ENCODE measurements at places on chromosomes 6 and 20.

DNA sequence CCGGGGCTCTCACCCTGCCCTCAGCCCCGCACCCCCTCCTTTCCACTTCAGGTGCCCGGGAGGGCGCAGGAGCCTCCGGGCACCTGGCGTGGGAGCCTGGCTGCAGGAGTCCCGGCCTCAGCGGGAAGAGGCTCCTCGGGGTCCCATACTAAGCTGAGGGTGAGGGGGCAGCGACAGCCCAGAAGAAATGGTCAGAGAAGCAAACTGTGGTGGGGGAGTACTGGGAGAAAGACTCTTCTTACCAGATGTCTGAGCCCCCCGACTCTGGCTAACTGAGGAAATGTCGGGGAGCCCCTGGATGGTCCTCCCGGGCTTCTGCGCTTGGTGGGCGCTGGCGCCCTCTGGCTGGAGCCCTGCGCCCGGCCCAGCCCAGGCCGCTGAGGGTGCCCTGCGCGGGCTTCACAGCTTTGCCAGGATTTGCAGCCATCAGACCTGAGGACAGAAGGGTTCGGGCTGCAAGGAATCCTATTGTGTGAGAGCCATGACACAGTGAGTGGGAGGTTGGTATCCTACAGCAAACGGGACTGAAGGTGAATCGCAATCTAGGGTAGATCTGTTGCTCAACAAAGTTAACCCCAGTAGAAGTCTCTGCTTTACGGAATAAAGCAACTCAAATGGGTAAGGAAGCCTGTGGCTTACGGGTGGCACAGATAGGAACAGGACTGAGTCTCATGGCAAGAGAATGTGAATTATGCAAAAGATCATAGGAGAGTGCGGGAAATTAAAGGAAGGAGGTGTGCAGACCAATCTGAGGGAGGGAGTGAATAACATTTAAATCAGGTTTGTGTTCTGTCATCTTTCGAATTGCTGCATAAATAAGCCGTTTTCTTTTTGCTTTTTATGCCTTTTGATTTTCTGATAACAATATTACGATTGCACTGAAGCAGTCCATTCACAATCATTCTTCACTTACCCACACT is 639 bp upstream of the RCAN2 start:
- DNase-seq, result no peak

- DNase-seq, result peak; percentile 72
These were observed 160.1 kb downstream of the ZMYND8 start for GRCh38 chr20:47196091-47197081.

- DNase-seq, result no peak
These were observed 143.8 kb downstream of the UNC5CL start for GRCh38 chr6:40894962-40895799.

GRCh38 chr6:4768815-4769214 is 7.4 kb upstream of the CDYL start:
- no peak for DNase-seq

- DNase-seq, result no peak
These were observed 242.4 kb downstream of the OGFRL1 start for GRCh38 chr6:71531006-71531405.

DNA sequence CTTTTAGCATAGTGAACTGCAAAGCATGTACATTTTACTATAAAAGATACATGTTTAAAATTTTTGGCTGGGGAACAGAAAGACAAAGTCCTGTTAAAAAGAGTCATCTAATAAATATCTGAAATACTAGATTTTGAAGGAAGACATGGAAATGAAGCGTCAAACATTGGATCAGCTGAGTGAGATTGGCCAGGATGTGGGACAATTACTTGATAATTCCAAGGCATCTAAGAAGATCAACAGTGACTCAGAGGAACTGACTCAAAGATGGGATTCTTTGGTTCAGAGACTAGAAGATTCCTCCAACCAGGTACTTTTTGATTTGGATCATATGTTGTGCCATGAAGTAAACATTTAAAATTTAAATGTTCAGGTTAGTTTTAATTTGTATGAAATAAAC is 162.3 kb downstream of the UTRN start:
- DNase-seq, result no peak

- no peak for DNase-seq
These were observed 184.0 kb downstream of the BMP7 start for GRCh38 chr20:57082357-57082945.

- no peak for DNase-seq
These were observed 67.2 kb upstream of the LAMP5 start for GRCh38 chr20:9447182-9447581.

DNA sequence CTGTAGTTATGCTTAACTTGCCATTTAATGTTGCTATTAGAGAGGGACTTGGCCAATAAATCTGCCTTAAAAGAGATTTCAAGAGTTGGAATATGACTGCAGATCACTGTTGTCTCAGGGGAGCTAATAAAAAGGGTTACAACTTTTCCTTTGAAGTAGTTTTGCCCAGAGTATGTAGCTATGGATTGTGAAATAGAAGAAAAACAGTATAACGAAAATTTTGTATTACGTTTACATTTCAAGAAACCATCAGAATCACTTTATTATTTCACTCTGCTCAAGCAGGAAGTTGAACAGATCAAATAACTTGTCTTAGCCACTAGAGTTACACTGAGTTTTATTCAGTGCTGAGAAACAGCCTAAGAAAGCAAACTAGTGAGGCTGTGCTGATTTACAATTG is 3.0 kb upstream of the ZSCAN26 start:
- DNase-seq, result no peak

GRCh38 chr6:156720691-156721685 is 56.2 kb upstream of the ARID1B start:
- no peak for DNase-seq

DNA sequence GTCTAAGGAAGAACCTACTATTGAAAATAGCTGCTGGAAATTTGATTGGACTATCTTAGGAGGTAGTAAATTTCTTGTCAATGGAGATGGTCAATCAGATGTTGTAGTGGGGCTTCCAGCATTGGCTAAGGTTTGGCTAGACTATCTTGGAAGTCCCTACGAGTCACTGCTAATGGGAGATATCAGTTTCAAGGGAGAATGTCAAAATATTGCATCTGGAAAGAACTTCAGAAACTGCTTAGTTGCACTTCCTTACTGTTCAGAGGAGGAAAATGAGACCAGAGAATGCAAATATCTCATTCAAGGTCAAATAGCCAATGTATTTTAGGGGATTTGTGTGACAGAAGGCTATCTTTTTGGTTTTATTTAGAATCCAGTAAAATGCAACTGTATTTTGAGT is 53.5 kb upstream of the CCN2 start:
- DNase-seq, result no peak

GRCh38 chr20:22352019-22352418 is 232.4 kb downstream of the FOXA2 start:
- DNase-seq, result no peak

DNA sequence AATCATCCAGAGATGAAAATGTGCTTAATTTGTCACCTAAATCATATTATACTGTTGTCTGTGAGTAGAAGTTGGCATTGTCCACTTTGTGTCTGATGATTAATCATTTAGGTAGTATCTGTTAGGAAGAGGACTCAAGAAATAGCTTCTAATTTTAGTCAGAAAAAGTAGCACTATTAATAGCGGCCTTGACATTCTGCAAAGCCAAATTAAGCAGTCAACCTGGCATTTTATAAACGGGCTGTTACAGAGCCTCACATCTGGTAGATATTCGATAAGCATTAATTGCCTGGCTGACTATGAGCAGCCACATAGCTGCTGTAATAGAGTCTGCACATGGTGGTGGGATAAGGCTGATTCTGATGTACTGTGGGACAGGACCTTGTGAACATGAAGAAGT is 99.5 kb downstream of the KLHL32 start:
- DNase-seq, result no peak

GRCh38 chr6:5119090-5119951 is 34.2 kb downstream of the PPP1R3G start:
- DNase-seq, result no peak

- DNase-seq, result no peak
These were observed 175.6 kb upstream of the RNF24 start for GRCh38 chr20:4190792-4191519.

- no peak for DNase-seq
These were observed 540.7 kb upstream of the BTBD3 start for GRCh38 chr20:11376998-11377397.

DNA sequence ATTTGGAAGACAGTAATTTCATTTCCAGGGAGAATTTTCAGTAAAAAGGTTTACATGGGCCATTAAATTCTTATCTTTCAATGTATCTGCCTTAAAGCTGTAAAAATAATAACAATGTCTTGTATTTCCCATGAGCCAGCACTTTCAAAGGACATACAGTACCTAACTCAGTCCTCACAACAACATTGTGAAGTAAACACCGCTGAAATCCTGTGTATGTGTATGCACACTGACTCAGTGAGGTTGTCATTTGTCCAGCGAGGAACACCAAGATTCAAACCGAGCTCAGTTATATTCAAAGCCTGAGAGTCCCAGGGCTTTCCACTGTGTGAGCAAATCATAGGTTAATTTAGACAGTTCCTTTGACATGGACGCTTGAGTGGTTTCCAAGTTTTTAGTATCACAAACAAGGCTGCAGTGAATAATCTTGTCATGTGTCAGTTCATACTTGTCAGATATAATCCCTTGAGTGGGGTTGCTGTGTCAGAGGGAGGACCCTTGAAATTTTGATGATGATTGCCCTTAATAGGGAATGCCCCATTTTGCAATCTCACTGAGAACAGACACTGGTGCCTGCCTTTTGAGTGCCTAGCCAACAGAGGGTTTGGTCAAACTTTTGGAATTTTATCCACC is 50.0 kb upstream of the SLC22A23 start:
- no peak for DNase-seq

- DNase-seq, result no peak
These were observed 16.9 kb upstream of the SRSF3 start for GRCh38 chr6:36577301-36577700.

DNA sequence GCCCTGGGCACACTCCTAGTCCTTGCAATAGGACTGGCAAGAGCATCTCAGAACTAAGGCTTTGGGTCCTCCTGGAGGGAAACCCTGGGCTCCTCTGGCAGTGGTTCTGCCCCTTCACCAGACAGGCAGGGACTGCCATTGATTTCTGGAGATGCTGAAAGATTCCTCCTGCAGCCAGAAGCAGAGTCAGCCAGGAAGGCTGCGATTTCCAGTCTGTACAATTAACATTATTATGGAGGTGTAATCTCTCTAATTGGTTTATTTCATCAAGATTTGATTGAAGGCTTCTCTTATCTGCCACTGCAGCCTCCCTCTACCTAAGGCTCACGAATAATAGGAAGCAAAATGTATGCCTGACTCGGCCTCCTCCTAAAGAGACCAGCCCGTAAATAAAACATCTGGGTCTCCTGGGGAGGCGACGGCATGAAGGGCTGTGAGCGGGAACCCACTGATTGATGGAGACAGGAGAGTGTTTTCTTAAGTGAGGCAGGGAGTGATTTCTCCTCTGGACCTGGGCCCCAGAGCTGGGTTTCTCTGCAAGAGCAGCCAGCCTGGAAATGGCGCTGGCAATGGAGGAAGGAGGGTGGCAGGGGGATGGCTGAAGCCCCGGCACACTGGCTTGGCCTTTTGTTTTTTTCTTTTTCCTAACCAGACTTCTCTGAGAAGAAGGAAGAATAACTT is 689.6 kb downstream of the DHX35 start:
- no peak for DNase-seq

- DNase-seq, result no peak
These were observed 628 bp downstream of the NKAIN4 start for GRCh38 chr20:63253438-63254231.

DNA sequence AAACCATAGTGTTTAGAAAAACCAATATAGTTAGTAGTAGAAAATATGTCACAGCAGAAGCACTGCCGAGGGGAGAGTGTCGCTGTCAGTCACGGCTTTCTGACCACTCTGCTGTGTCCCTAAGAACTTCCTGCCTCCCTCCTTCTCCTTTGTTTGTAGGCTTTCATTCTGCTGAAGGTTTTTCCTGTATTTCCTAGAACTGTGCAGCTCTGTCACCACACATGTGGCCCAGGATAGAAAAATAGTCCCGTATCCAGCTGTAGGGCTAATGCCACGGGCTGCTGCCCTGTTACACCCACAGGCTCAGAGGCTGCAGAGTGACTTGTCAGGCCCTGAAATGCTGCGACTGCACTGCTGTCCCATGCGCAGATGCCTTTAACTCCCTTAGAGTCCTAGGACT is 52.6 kb upstream of the SYNJ2 start:
- no peak for DNase-seq

DNA sequence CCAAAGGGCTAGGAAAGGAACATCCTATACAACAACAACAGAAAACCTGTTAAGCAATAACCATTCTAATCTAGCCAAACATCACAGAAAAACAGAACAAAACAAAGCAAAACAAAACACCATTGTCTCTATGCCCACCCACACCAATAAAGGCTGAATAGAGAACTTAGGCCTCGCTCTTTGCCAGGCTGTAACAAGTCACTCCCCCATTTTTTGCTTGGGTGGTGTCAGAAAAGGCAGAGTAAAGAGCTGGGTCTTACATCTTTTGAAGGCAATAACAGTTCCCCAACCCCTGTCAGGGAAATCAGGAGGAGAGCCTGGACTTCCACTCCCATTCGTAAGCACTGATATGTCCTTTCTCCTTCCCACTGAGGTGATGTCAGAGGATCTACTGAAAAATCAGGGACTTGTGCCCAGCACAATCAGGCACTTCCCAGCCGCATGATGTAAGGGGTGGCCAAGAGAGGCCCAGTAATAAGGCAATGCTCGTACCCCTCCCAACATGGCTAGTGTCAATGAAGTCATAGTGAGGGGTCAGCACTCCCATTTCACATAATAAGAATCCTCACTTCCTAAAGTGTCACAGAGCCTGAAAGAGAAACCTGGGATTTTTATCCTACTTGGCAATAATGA is 31.0 kb downstream of the THEMIS start:
- no peak for DNase-seq

- DNase-seq, result peak; percentile 21
These were observed 341.6 kb downstream of the NRN1 start for GRCh38 chr6:5665173-5665572.

DNA sequence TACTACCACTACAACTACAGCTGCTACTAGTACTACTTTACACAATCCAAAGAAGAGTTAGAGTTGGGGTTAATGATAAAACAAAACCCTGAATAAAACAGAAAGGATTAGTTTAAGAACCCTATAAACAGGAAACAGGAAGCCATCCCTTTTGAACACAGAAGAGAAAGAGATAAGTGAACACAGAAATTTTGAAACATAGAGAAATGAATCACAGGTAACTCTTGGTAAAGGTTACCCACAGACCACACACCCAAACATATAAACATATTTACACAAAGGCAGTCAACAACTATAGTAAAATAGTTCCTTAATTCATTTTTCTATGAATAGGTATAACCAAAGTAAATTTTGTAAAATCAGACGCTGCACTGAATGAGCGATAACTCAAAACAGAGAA is 98.1 kb downstream of the RNGTT start:
- DNase-seq, result no peak

DNA sequence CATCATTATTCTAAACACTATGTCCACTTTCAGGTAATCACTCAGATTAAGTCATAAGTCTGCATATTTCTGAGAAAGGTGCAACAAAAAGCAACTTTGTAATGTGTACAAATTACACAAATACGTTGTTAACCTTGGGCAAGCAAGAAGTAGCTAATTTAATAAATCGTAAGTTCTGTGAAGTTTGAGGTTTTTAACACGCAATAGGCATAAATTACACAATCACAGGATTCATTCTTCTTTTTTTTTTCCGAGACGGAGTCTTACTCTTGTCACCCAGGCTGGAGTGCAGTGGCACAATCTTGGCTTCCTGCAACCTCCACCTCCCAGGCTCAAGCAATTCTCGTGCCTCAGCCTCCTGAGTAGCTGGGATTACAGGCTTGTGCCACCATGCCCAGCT is 57.2 kb upstream of the F13A1 start:
- no peak for DNase-seq

Measured in CD8-positive, alpha-beta T cell (primary cell).